ENCODE measurements at places on chromosomes 16 and 17. TPM values are rescaled to one million over a fixed set of nuclear protein-coding genes. Genes with fewer than 3 reads are reported as not detected.

The MAZ gene
- 339 TPM for total RNA-seq

The NPIPA7 gene
- total RNA-seq: 1.3 TPM

DNA sequence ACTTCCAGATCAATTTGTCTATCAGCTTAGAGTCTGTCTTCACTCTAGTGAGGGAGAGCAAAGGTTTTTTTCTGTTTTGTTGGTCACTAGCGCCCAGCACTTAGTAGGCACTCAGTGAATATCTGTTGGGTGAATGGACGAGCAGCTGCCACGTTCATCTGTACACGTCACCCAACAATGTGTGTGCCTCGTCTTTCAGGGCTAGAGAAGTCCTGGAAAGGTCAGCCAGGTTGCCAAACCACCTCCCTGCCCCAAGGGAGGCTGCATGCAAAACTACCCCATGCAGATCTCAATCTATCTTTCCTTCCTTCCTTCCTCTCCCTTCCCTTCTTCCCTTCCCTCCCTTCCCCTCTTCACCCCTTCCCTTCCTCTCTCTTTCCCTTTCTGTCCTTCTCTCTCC is 340.9 kb downstream of the SOX9 start:
- no peak for DNase-seq

DNA sequence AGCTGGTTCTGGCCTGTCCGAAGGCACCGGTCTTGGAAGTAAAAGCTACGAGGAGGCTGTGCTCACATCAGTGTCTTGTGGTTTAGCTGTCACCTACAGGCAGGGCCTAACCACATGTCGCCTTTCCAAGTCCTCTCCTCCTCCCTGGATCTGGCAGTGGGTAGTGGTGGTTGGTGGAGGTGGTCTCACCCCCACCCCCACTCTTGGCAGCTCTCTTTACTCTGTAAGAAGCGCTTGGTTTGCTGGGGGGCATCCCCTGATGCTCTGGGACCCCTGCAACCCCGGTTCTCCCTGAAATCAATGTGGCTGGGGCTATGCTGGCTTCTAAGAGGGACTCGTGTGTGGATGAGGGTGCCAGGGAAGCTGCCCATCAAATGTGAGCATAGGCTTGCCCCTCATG is 68.3 kb downstream of the WIPI1 start:
- DNase-seq: no peak

GRCh38 chr16:70407811-70408274 is 31.1 kb downstream of the ST3GAL2 start:
- no peak for DNase-seq

DNA sequence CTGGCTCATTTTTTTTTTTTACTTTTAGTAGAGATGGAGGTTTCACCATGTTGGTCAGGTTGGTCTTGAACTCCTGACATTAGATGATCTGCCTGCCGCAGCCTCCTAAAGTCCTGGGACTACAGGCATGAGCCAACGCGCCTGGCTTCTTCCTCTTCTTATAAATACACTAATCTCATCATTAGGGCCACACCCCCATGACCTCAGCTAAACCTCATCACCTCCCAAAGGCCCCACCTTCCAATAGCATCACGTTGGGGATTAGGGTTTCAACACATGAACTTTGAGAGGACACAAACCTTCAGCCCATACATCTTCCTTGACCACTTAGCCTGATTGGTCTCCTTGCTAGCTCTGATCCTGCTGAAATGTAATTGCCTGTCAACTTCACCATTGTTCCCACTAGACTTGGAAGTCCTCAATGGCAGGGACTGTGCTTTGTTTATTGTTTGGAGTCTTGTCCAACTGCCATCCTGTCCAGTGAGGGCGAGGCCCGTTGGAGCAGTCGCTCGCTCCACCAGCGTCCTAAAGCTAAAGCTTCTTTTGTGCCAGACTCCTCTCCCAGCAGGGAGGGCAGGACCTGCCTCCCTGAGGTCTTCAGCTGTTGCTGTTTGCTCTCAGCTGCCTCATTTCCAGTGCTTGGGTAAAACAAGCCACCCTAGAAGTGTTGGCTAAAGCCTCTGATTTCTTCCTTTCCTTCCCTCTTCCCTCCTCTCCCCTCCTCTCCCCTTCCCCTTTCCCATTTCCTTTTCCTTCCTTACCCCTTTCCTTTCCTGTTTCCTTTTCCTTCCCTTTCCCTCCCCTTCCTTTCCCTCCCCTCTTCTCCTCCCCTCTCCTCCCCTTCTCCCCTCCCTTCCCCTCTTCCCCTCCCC is 85.3 kb downstream of the HAPSTR1 start:
- DNase-seq: no peak

DNA sequence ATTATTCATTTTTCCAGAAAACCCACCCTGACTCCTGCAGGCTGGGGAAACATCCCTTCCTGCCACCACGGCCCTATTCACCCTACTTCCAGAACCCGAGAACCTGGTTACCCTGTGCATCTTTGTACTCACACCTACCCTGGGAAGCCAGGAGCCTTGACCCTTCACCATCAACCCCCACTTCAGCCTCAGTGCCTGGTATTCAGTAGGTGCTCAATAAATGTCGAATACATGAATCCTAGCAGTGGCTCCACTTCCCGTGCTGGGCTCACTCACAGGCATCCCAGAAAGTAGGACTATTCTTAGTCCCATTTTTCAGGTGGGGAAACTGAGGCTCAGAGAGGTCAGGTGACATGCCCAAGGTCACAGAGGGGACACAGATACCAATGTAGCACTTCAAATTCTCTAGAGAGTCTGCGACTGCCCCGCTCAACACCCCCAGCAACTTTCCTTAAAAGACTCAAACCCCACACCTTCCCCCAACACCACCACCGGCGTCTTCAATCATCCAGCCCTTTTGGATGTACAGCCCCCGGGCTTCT is 36.1 kb upstream of the CMIP start:
- DNase-seq: no peak

DNA sequence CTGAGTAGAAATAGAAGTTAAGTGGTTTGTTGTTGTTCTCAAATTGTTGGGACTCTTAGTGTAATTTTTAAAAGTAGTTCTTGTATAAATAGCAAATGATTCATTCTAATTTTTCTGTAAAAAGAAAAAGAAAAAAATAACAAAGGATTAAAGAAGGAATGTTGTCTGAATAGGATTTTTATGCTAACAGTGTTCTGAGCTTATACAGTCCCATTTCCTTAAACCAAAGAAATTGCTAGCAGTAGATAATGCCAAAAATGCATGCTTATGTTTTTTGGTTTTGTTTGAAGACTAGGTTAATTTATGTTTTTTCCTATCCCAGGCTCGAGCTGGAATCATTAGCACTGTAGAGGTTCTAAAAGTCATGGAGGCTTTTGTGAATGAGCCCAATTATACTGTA is 44.7 kb upstream of the KPNB1 start:
- DNase-seq: no peak

GRCh38 chr16:46785076-46785845 is 37.1 kb upstream of the MYLK3 start:
- no peak for DNase-seq

- DNase-seq: no peak
Measured at GRCh38 chr16:64151990-64152767, 969.7 kb downstream of the CDH11 start.
